Activated naive CD4-positive, alpha-beta T cell treated with anti-CD3 and anti-CD28 coated beads for 36 hours (primary cell): ENCODE measurements at places on chromosomes 3 and 15.

DNA sequence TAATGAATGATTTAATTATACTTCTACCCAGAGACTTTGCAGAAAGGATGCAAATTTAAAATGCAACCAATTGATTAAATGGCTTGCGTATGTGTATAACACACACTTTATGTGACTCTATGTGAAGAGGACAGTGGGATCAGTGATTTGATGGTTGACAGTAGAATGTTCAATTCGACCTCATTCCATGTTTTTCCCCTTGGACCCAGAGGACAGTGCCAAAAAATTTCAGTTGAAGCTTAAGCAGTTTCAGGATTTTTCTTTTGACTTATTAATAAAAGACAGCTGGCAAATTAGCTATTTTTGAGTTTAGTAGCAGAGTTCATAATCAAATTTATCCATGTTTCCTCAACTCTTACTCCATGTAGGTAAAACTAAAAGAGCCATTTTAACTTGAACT is 742.4 kb upstream of the NR2F2 start:
- DNase-seq = no peak
- no peak overlapping the region for H3K27ac ChIP-seq
- H3K4me3 ChIP-seq = no peak overlapping the region
- H3K27me3 ChIP-seq = peaks cover 7% of the 10 kb centered on the region
- H3K36me3 ChIP-seq = no peaks in the 10 kb centered on the region
- H3K4me1 ChIP-seq = peaks cover 4% of the 10 kb centered on the region

DNA sequence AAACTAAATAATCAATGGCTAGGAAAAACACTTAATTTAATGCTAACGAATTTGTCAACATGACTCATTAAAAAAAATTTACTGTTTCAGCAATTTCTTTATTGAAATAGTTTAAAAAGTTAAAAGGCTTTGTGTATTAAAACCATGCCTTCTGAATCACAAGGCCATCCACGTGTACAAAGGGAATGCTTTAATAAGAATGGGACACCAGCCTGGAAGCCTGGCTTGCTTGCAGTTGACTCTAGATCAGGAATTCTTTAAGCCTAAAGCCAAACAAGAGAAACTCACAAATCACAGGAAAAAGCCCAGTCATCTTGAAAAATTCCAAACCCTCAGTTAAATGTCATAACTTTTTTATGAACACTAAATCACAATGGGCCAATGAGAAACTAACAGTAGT is 137.6 kb downstream of the PEAK1 start:
- H3K4me1 ChIP-seq = no peaks in the 10 kb centered on the region
- H3K27me3 ChIP-seq = no peaks in the 10 kb centered on the region
- DNase-seq = no peak
- H3K27ac ChIP-seq = no peak overlapping the region

DNA sequence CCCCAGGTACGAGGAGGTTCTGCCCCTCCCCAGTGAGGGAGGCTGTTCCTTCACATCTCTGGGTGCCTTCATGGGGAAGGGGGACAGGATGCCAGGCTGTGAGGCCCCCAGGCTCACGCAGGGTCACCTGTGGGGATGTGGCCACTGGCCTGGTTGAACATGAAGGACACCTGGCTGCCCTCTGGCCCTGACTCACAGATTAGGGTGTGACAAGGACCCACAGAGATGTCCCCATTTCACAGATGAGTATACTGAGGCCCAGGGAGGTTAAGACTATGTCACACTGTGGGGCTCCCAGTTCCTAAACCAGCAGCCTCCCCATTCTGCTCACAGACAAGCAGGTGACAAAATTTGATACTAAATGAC is 42.4 kb downstream of the PCSK6 start:
- H3K36me3 ChIP-seq = no peaks in the 10 kb centered on the region
- H3K4me3 ChIP-seq = no peak overlapping the region
- peaks cover 17% of the 10 kb centered on the region for H3K27me3 ChIP-seq
- H3K27ac ChIP-seq = no peak overlapping the region
- H3K4me1 ChIP-seq = peaks cover 3% of the 10 kb centered on the region

GRCh38 chr15:80898040-80898439 is 91.6 kb downstream of the MESD start:
- H3K27me3 ChIP-seq = no peaks in the 10 kb centered on the region
- no peak for DNase-seq
- no peaks in the 10 kb centered on the region for H3K4me1 ChIP-seq
- H3K4me3 ChIP-seq = no peak overlapping the region
- peaks cover 11% of the 10 kb centered on the region for H3K36me3 ChIP-seq
- no peak overlapping the region for H3K27ac ChIP-seq
